Heart left ventricle (tissue), 16 donors: ENCODE measurements at places on chromosomes 1 and 21.

GRCh38 chr1:98556521-98557158 lies 104.9 kb upstream of the SNX7 start:
- DNase-seq, result no peak

- DNase-seq, result no peak
Observed at GRCh38 chr1:71001624-71002023, 46.0 kb downstream of the PTGER3 start.

DNA sequence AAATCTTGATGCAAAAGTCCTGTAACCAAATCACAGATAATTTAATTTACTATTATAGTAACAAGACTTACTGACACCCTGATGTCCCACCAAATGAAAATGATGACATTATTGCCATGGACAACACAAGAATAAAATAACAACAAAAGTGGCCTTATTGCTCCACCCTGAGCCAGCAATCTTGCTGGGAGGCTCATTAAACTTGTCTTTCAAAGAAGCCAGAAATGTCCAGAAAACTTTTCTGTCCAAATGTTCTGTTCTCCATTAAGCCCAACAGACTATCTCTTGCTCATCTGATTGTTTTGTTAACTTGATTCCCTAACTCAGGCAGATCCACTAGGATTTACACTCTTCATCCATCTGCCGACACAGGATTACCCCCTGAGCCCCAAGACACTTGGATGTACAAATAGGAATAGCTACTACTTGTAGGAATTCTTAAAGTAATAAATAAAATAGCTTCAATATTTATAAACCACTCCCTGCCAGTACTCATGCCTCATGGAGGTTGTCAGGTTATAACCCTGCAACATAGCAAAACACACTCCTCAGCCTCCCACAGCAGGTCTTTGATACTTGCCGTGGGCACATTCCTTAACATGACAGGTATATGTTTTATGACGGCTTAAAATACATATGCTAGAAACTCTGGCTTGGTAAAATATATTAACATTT lies 84.9 kb downstream of the PTPN14 start:
- no peak for DNase-seq

DNA sequence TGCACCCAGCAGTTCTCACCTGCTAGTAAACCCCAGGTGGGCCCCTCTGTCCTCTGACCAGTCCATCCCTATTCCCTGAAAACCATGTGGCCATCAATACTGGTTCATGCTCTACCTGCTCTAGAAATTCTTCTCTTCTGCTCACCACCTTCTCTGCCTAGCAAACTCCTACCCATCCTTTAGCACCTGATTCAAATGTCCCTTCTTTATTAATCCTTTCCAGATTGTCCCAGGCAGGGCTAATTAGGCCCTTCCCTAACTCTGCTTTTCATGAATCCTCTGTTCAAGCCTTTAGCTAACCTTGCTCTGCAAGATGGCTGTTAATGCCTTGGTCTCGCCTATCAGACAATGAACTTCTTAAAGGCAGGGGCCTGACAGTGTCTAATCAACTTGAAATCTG lies 62.1 kb upstream of the TRABD2B start:
- DNase-seq, result no peak

DNA sequence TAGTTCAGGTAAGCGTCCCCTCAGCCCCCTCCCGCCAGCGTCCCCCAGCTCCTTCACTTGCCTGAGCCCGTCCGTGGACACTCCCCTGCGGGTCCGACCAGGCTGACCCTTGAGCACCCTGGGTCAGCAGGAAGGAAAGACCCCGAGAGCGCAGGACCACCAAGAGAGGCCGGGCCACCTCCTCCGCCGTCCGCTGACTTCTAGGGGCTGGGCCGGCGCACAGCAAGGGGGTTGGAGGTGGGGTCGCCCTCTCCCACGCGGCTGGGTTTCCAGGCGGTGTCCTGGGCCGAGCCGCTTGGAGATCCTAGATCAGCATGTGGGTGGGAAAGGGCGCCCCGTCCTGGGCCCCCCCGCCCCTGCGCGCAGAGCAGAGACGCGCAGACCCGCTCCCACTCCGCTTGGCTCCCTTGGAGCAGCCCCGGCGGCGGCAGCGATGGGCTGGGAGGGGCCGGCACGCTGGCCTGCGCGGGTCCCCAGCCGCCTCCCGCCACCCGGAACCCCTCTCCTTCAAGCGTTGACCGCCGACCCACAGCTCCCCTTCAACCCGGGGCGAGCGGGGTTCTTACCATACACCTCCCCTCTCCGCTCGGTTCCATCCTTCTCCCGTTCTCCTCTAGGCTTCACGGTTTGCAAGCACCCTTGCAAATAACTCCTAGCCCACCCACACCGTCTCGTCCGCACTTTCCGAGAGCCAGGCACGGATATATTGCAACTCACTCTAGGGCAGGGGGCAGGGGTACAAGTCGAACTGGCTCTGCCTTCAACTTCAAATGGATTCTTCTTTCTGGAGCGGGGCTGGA lies 7.5 kb downstream of the KNCN start:
- no peak for DNase-seq

GRCh38 chr1:226606311-226607267 lies 58.0 kb downstream of the STUM start:
- no peak for DNase-seq
